Cortex of kidney (tissue), 1 donor: ENCODE measurements at places on chromosomes 16 and 17.

GRCh38 chr17:46178550-46179214, 14.5 kb downstream of the KANSL1 start:
- DNase-seq = no peak

- no peak for DNase-seq
These were observed 85.9 kb downstream of the SNX29 start for GRCh38 chr16:12062343-12063003.

- DNase-seq = no peak
These were observed at the start of gene OR1F1 for GRCh38 chr16:3187798-3188674. Gene OR1F1 (plus strand): TSS chr16:3188204.

- DNase-seq = no peak
These were observed 7.9 kb downstream of the ELMO3 start for GRCh38 chr16:67206838-67207248.

- no peak for DNase-seq
These were observed 1.4 kb upstream of the SP6 start for GRCh38 chr17:47852113-47852949.

DNA sequence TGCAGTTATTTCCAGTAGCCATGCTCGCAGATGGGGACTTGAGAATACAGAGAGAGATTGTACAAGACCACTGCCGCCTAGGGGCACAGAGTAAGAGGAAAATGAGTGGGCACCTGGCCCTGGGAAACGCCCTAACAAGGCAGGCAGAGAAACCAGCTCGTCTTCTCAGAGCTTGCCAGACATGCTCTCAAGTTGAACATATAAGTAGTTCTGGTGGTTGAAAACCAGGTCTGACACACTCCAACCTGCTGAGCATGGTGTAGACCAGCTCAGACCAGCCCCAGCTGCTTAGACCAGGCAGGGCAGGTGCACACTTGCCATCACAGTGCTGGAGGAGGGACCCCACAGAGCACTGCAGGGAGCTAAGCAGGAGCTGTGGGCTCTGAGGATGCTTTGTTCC, 250.5 kb downstream of the CPPED1 start:
- DNase-seq = no peak

GRCh38 chr16:728131-728889, 1.4 kb downstream of the HAGHL start:
- no peak for DNase-seq

DNA sequence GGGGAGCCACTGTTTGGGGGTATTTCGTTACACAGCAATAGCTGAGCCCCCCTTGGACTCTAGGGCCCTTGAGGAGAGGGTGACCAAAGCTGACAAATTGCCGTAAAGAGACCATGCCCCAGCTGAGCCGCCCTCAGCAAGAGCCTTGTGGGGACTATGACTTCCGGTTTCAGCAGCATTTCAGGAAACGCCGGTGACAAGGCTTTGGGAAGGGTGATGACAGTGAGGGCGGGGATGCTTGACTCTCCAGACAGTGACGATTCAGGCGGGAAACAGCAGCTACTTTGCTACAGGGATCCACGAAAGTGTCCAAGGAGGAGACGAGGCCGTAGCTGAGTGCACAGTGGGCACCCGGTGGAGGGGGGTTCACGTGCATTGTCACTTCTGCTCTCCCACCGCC, 360.8 kb downstream of the C16orf95 start:
- DNase-seq = no peak

DNA sequence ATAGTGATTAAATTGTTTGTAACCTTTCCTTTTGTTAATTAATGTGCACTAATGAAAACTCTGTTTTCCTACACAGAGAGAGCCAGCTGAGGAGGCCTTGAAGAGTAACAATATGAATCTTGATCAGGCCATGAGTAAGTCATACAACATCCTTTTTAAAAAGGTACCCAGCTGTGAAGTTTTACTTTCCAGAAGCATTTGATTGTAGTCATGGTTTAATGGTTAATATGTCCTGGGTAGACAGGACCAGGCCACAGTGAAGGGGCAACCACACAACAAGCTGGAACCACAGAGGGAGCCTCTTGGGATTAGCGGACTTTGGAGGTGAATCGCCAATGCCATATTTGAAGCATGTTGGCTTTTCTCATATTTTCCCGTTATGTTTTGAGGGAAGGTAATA, 55.6 kb downstream of the TMC6 start:
- no peak for DNase-seq

GRCh38 chr17:55588446-55589242, 77.4 kb upstream of the SMIM36 start:
- DNase-seq = no peak

DNA sequence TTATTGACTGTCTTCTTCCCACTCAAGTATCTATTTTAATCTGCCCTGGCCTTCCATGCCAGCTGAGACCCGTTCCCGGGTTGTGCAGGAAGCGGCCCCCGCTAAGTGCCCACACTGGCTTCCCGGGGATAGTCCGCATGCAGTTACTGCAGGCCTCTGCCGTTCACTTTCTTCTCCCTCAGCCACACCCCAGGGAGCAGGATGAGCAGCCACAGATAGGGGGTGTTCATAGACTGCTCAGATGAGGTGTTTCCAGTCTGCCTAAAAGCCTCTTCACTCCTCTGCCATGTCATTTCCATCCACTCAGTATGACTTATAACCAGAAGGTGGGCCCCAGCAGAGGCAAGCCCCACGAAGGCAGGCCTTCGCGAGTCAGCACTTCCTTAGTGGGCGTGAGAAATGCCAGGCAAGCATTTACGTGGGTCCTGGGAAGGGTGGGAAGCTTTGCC, 7.7 kb downstream of the MED9 start:
- no peak for DNase-seq

DNA sequence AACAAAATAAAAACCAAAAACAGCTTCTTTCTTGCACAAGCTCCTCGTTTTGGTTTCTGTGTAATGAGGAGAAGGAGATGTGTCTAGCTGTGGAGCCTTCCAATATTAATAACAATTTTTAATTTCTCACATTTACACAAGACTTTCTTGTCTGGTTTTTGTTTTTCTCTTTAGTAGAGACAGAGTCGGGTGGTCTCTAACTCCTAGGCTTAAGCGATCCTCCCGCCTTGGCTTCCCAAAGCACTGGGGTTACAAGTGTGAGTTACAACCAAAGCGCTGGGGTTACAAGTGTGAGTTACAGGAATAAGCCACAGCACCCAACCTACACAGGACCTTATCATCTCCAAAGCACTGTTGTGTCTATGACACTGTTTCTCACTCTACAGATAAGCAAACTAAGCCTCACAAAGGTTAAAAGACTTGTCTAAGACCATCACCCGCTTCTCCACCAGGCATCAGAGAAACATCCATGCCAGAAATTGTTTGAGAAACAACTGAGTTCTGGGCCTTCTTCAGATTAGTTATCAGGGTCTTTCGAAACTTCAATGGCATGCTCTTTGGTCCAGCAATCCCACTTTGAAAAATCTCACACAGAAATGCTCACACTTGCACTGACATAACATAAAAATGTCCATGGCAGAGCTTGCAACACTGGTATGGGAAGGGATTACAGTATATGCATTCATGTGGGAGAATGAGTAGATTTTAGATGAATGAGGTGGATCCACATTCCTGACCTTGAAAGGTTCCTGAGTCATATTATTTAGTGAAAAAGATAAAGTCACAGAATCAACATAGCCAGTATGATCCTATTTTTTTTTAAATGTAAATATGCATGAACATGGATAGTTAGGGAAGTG, 3.9 kb downstream of the ABAT start:
- DNase-seq = no peak
